ENCODE measurements at places on chromosomes 16 and 17.

- no peak for DNase-seq
Observed at GRCh38 chr17:38893607-38894006, 23.7 kb downstream of the LASP1 start.

DNA sequence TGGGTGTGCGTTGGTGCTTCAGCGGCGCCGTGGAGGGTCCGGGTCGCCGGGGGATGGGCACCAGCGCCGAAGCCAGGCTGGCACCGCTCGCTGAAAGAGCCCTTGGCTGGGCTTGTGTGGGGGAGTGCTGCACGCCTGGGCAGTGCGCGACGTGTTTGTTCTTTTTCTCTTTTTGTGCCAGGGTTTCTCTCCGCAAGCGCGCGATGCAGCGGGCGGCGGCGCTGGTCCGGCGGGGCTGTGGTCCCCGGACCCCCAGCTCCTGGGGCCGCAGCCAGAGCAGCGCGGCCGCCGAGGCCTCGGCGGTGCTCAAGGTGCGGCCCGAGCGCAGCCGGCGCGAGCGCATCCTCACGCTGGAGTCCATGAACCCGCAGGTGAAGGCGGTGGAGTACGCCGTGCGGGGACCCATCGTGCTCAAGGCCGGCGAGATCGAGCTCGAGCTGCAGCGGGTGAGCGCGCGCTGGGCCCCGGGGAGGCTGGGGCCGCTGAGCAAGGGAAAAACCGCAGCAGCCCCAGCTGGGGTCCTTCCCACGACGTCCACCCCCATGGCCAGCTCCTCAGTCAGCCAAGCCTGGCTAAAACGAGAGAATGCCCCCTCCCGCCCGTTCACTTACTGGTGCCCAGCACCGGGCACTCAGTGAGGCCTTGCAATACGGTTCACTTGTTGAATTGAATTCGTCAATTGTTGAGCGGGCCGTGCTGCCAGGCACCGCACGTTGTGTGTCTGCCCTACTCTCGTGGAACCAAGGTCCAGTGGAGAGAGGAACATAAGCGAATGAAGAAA, 541 bp downstream of the GPT2 start:
- no peak for DNase-seq

- no peak for DNase-seq
Observed at GRCh38 chr16:81003610-81004460, 2.9 kb downstream of the CMC2 start.

DNA sequence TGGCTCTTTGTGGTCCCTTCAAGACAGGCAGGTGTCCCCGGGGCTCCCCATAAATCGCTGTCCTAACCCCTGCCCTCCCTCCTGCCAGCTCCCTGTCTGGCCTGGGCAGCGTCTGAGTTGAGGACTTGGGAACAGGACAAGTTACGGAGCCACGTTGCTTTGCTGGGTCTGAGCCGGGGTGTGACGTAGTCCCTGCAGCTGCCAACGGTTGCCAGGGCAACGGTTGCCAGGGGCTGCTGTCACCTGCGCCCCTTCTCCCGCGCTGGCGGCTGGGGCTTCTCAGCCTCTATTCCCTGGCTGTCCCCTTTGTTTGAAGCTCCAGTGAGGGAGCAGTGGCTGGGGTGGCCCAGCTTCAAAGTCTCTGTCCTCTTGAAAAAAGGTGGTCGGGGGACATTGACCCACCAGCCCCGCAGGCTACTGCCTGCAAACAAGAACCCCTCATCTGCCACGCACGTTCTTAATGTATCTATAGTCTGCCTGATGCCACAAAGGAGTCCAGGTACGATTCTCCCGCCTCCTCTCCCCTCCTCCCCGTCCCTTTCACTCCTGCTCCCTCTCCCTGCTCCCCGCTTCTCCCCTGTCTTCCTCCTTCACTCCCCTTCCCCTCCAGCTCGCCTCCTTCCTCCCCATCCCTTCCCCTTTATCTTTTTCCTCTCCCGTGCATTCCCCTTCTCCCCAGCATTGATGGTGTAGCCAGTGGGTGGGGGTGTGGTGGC, 10.9 kb downstream of the ADGRG1 start:
- DNase-seq: peak; percentile 91

DNA sequence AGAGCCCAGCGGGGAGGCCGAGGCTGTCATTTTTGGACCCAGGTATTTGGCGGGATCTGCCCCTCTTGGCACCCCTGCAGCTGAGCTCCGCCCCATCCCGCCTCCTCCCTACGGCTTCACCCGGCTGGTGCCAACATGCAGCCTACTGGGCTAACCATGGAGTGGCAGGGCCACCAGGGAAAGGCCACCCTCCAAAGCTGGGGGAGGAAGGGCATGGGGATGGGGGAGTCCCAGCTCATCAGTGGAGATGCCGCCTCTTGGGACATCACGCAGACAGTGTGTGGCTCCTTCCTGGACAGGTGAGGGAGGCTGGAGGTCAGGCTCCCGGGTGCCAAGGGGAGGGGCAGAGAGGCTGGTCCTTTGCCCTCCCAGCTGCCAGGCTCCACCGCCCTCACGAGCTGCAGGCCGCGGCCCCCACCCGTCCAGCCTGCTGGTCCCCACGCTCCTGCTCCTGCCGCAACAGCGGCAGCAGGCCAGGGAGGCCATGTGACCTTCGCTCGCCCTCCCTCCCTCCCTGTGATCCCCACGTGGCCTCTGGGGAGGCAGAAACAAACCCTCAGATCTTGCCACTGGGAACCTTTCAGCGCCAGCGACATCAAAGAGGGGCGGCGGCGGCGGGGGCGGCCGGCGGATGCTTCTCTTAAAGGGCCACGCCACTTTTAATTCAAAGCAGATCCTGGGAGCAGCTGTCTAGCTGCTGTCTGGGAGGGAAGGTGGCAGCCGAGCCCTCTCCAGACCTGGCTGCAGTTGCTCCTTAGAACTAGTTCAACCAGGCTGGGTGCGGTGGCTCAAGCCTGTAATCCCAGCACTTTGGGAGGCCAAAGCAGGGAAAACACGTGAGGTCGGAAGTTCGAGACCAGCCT, 6.8 kb upstream of the NOTUM start:
- DNase-seq: peak; percentile 40

- peak; percentile 61 for DNase-seq
Observed at GRCh38 chr16:88743693-88744576, 37.6 kb downstream of the CTU2 start.

DNA sequence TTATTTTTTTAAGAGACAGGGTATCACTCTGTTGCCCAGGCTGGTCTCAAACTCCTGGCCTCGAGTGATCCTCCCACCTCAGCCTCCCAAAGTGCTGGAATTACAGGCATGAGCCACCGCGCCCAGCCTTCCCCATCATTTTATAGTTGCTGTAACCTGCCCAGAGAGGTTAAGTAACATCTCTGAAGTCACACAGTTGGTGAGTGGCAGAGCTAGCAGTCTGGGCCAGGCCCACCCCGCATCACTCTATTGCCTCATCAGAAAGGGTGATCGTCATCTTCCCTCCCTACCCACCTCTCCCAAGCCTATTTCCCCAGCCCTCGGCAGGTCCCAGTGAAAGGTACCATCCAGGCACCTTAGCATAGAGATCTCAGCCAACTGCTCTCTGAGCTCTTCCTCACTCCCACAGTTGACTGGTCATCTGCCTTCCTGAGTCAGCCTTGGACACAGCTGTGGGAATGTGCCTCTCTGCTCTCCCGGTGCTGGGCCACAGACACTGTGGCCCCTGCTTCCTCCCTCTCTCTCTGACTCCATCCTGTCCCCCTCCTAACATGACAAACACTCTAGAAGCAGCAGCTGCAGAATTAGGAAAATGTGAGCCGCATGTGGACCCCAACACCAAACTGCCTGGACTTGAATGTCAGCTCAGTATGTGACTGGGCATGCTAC, 57.1 kb downstream of the SCNN1B start:
- no peak for DNase-seq

- no peak for DNase-seq
Observed at GRCh38 chr17:32671896-32672295, 185.1 kb downstream of the CDK5R1 start.

DNA sequence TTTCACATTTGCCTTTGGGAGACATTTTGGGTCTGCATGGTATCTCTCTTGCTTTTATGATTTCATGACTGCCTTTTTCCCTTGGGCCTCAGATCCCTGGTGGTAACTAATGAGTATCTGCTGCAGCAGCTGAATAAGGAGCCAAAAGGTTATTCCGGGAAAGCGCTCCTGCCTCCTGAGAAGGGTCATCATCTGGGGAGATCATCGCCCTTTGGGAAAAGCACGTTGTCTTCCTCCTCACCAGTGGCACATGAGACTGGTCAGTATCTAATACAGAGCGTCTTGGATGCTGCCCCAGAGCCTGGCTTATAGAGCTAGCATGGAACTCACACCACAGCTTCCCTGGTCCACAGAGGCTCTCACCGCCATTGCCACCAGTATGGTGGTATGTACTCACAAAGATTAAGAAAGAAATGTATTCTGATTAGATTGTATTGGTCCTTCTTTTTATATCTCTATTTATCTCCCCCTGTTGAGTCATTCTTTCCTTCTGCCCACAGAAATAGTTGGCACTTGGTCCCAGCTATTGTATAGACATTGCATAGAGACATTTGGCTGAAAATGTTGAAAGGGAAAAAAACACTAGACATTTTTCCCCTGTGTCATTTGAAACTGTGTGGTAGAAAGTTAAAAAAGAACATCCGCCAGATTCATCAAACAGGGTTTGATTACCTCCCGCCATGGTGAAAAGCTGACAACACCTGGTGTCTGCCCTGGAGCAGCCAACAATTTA, 8.4 kb downstream of the TPPP3 start:
- no peak for DNase-seq

GRCh38 chr16:86562356-86562755, 4.3 kb upstream of the FOXC2 start:
- no peak for DNase-seq

- DNase-seq: no peak
Observed at GRCh38 chr16:85105475-85105874, 6.8 kb downstream of the CIBAR2 start.

GRCh38 chr16:11038305-11038704, 93.9 kb downstream of the CLEC16A start:
- no peak for DNase-seq

GRCh38 chr16:88383401-88384221, 852 bp downstream of the ZNF469 start:
- no peak for DNase-seq

- no peak for DNase-seq
Observed at GRCh38 chr16:21617607-21618006, 18.2 kb downstream of the METTL9 start.

- no peak for DNase-seq
Observed at GRCh38 chr16:21167360-21167759, 8.9 kb downstream of the LDAF1 start.

GRCh38 chr16:19348578-19349315, 63.2 kb downstream of the CLEC19A start:
- peak; percentile 62 for DNase-seq

GRCh38 chr16:11098601-11099390, 154.4 kb downstream of the CLEC16A start:
- no peak for DNase-seq

DNA sequence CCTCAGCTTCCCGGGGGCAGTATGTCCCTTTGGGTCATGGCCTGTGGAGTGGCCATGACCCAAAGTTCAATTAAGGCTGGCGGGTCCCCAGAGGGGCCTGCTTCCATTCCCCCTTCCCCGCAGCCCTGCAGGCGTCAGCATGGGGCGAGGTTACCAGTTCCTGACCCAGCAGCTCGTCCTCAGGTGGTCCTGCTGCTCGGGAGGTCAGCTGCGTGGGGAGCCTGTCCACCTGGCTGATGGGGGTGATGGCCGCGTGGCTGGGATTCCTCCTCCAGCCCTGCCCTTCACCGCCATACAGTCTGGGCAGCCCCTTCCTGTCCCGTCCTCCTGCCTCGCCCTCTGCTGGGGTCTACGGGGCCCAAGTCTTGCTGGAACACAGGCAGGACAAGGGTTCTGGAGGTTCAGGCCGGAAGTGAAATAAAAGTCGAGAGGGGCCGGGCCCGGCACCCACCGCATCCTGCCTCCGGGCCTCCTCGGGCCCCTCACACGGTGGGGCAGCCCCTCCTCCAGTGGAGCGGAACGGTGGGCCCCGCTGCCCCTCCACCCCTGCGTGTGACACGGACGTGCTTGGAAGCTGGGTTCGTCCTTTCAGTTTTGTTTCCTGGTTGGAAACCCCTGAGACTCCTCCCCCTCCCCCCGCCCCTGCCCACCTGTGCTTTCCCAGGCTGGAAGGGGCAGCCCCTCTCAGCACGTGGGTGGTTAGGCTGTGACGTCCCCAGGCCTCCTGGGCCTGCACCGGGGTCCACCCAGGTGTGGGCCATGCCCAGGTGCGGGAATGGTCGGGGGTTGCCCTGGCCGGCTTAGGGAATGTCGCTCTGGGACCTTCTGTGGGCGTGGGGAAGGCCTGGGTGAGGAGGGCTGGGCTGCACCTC, 6.8 kb downstream of the UBALD2 start:
- no peak for DNase-seq

- no peak for DNase-seq
Observed at GRCh38 chr16:78704416-78704815, 605.0 kb downstream of the WWOX start.

GRCh38 chr17:61464130-61464842, 12.1 kb downstream of the TBX4 start:
- DNase-seq: no peak

DNA sequence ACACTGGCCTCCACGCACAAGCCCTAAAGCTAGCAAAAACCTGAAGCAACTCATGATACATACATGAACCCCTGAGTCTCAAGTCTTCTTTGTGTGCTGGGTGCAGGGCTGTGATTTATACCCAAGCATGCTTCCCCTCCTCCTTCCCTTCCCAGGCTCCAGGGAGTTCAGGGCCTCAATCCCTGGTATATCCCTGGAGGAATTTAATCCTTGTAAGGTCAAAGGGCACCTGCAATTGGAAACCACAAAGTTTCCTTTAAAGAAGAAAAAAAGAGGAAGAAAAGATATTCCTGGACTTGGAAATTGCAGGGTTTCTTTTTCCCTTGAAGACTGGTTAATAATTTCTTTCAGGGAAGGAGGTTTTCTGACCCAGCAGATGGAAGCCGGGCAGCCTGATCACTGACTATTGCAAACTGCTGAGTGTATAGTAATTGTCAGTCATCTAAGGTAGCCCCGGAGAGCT, 182.3 kb downstream of the AATF start:
- no peak for DNase-seq

- no peak for DNase-seq
Observed at GRCh38 chr16:85134076-85134788, 22.0 kb upstream of the CIBAR2 start.

DNA sequence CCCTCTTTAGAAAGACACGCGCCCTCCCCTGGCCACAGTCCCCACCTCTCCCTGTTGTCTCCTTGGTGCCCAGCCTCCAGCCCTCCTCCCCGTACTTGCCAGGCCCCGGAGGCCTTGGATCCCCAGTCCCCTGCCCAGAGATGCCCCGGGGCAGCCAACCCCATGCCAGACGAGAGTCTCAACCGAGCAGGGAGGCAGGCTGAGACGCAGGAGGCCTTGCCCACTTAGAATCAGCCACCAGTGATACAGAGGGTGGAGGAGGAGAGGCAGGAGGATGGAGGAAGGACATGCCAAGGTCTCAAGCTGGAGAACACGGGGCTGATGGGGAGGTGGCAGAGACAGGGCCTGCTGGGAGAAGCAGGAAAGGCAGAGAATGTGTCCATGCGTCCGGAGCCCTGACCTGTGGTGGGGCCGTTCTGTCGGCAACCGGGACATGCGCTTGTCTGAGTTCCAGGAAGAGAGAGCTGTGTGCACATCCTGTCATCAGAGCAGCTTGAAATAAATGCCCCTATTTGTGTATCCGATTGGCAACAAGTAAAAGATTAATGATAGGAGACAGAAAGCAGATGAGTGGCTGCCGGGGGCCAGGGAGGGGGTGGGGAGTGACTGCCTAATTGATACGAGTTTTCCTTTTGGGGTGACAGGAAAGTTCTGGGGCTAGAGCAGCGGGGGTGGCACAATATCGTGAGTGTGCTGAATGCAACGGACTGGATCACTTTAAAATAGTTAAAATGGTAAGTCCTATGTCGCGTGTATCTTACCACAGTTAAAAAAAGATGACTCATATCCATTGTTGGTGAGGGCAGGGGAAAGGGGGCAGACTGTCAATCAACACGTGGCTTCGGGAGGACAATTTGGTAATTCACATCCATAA, 44.7 kb upstream of the MEAK7 start:
- no peak for DNase-seq

GRCh38 chr16:82016263-82016662, 5.0 kb upstream of the SDR42E1 start:
- no peak for DNase-seq
